Smooth muscle cell of the umbilical artery (primary cell): ENCODE measurements at places on chromosomes 16 and 17. TPM values are rescaled to one million over a fixed set of nuclear protein-coding genes. Genes with fewer than 3 reads are reported as not detected.

The MYO15B gene
- 3.3 and 4.2 TPM in 2 replicates for total RNA-seq

The IL17C gene
- total RNA-seq = 0.23 TPM in 1 of 2 replicates, not detected in the other

The TBC1D3H gene
- total RNA-seq = not detected in 2 replicates

The HSPB9 gene
- 0.14 TPM in 1 of 2 replicates, not detected in the other for total RNA-seq

The CCL5 gene
- total RNA-seq = under 0.01 and 0.14 TPM in 2 replicates

The GNG13 gene
- total RNA-seq = not detected in 2 replicates

The ZDHHC1 gene
- 5.6 and 6.4 TPM in 2 replicates for total RNA-seq

The BCL6B gene
- under 0.01 TPM in 1 of 2 replicates, not detected in the other for total RNA-seq

The TMC8 gene
- not detected in 2 replicates for total RNA-seq

The AIPL1 gene
- total RNA-seq = not detected in 2 replicates

The CCDC200 gene
- not detected in 2 replicates for total RNA-seq

The KRT27 gene
- total RNA-seq = not detected in 2 replicates

The TBC1D24 gene
- total RNA-seq = 20.8 and 32.5 TPM in 2 replicates

The CHST5 gene
- 0.23 TPM in 1 of 2 replicates, not detected in the other for total RNA-seq

The TMC7 gene
- 0.59 and 0.69 TPM in 2 replicates for total RNA-seq

The ITGB3 gene
- 75.4 and 88.1 TPM in 2 replicates for total RNA-seq

The CDK12 gene
- total RNA-seq = 22.0 and 33.1 TPM in 2 replicates

The SYNGR3 gene
- total RNA-seq = 3.6 and 7.3 TPM in 2 replicates

The PNMT gene
- not detected in 2 replicates for total RNA-seq

The TMEM88 gene
- 2.1 and 4.3 TPM in 2 replicates for total RNA-seq

The SLC16A6 gene
- total RNA-seq = 0.30 and 0.42 TPM in 2 replicates

The PMM2 gene
- 28.8 and 46.1 TPM in 2 replicates for total RNA-seq

The NOG gene
- under 0.01 and 0.42 TPM in 2 replicates for total RNA-seq

The SLC39A11 gene
- 37.9 and 45.7 TPM in 2 replicates for total RNA-seq

The SNX20 gene
- total RNA-seq = not detected in 2 replicates

The DUS2 gene
- 12.5 and 21.1 TPM in 2 replicates for total RNA-seq

The MT4 gene
- total RNA-seq = not detected in 2 replicates

The CDRT4 gene
- 3.0 and 4.0 TPM in 2 replicates for total RNA-seq

The HOXB13 gene
- under 0.01 TPM in 1 of 2 replicates, not detected in the other for total RNA-seq

The DNAI2 gene
- not detected in 2 replicates for total RNA-seq

The CRISPLD2 gene
- 47.8 and 487 TPM in 2 replicates for total RNA-seq

The SLC13A2 gene
- total RNA-seq = not detected in 2 replicates

The SMIM5 gene
- not detected in 2 replicates for total RNA-seq
